ENCODE measurements at places on chromosomes 13 and 19.

- DNase-seq = no peak
Measured at GRCh38 chr13:37383856-37384370, 214.7 kb downstream of the POSTN start.

DNA sequence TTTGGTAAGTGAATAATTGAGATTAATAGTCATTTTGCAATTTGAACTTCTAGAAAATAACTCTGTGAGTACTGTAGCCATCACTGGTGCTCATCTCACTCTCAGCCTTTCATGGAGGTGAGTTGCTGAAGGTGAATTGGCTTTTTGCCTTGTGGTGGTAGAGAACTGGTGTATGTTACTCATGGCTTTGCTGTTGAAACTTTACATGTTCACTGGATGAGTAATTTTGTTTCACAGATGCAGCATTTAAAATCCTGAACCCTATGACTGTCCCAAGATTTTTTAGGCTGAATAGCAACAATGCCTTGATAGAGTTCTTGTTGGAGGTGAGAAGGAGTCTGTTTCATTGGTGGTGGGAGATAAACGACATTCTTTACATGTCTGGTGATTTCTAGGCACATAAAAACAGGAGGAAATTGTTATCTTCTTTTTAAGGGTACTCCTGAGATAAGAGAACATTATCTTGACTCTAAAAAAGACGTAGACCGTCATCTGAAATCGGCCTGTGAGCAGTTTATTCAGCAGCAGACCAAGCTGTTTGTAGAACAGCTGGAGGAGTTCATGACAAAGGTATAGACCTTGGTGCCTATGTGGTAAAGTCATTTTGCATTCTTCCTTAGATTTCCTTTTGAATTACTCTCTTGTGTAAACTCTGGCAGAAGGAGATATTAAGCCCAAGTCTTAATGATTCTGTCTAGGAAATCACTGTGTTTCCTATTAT is 53.9 kb downstream of the COG3 start:
- DNase-seq = no peak

GRCh38 chr13:42645717-42646116 is 71.8 kb downstream of the TNFSF11 start:
- no peak for DNase-seq

- no peak for DNase-seq
Measured at GRCh38 chr19:35076026-35076370, 34.5 kb downstream of the HPN start.

DNA sequence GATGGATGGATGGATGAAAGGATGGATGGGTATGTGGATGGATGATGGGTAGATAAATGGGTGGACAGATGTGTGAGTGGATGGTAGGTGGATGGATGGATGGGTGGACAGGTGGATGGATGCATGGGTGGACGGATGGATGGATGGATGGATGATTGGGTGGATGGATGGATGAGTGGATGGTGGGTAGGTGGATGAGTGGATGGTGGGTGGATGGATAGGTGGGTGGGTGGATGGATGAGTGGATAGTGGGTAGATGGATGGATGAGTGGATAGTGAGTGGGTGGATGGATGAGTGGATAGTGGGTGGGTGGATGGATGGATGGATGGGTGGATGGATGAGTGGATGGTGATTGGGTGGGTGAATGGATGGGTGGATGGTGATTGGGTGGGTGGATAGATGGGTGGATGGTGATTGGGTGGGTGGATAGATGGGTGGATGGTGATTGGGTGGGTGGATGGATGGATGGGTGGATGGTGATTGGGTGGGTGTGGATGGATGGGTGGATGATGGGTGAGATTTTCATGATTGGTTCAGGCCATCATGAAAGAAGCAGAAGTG is 4.5 kb upstream of the RAX2 start:
- DNase-seq = no peak

DNA sequence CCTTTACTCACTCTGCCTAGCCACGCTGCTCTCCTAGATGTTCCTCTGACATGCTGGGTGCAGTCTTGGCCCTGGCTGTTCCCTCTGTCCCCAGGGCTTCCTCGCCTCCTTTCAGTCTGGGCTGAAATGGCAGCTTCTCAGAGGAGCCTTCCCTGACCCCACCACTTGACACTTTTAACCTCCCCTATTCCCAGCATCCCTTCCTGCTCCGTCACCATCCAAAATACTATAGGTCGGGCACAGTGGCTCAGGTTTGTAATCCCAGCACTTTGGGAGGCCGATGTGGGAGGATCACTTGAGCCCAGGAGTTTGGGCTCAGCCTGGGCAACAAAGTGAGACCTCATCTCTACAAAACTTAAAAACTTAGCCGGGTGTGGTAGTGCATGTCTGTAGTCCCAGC is 2.6 kb downstream of the FAM187B start:
- DNase-seq = no peak

- no peak for DNase-seq
Measured at GRCh38 chr19:41541990-41542584, 33.9 kb upstream of the CEACAM21 start.

- DNase-seq = no peak
Measured at GRCh38 chr19:13228561-13228960, 78.3 kb downstream of the IER2 start.

- no peak for DNase-seq
Measured at GRCh38 chr13:50162567-50162966, 147.3 kb downstream of the KCNRG start.
